GM03348 (cell line): ENCODE measurements at places on chromosomes 3 and 15.

DNA sequence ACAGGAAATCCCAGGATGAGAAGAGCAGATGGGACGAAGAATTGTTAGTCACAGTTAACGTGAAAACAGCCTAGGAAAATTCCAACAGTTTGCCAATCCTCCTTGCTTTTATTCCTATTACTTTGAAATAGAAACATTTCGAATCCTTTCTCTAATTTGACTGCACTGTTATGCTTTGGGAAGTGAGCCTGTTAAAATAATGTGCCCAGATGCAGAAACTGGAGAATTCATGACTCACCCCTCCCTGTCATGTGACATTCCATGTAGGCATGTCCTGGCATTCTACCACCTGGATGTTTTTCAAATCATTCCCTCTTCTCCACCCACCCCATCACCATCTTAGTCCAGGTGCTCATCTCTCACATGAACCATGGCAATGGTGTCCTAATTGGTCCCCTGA, 107.3 kb downstream of the MINAR1 start:
- peak; percentile 61 for DNase-seq

- DNase-seq, result no peak
Observed at GRCh38 chr15:88535100-88535499, 11.4 kb downstream of the DET1 start.

GRCh38 chr3:55974421-55975165, 487.5 kb upstream of the WNT5A start:
- DNase-seq, result no peak

GRCh38 chr3:31106204-31106603, 211.7 kb upstream of the GADL1 start:
- DNase-seq, result peak; percentile 60

DNA sequence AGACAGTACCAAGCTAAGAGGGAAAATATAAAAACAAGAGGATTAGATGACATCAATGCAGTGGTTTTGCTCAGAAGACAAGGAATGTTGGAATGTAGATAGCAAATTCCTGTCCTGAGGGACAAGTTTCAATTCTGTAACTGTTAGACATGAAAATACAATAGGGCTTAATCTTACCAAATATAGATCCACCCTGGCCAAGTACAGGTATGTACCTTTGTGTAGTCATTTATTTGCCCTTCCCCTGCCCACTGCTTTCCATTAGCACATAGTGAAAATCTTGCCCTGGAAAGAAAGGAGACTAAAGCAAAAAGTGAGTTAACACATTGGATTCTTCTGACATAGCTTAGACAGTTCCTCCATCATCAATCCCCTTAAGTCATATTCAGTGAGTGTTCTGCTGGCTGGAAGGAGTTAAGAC, 389.0 kb upstream of the THBS1 start:
- peak; percentile 42 for DNase-seq

GRCh38 chr3:149443545-149443912, 31.0 kb upstream of the TM4SF4 start:
- no peak for DNase-seq

DNA sequence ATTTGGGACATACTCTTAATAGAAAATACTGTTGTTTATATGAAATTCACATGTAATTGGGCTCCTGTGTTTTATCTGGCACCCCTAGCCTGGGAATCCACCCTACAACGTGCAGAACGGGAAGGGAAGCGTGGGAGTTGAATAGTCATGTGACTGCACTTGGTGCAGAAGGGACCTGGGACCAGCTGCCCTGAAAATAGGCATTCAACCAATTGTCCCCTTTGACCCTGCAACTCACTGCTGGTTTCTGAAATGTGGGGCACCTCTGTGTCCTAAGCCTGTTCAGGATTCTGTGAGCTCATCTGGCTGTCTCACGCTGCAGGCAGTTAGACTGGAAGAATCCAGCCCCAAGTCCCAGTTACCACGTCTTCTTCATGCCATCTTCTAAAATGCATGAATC, 79.7 kb downstream of the CACNA2D3 start:
- DNase-seq, result no peak
